Fibroblast of gingiva (primary cell): ENCODE measurements at places on chromosomes 5 and 9.

GRCh38 chr9:92642564-92642963 is 27.4 kb downstream of the IPPK start:
- DNase-seq: no peak

- no peak for DNase-seq
These were observed 44.8 kb downstream of the PARP8 start for GRCh38 chr5:50711280-50711679.

DNA sequence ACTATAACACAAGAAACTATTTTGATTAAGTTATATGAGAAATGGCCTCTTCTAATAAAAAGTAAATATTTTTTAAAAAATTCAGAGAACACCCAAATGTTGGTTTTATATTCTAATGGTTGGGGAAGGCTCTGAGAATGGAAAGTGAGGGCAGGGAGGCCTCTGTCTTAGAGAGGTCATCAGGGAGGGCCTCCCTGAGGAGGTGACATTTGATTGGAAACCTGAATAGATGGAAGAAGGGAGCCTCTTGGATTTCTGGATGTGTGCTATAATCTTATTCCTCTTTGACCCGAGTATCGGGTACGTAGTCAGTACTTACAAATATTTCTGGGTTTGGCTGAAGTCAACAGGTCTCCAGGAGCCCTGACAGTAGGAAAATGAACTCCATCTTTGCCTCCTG is 26.1 kb upstream of the GRPEL2 start:
- no peak for DNase-seq

GRCh38 chr9:105354448-105354847 is 93.4 kb upstream of the FSD1L start:
- no peak for DNase-seq

DNA sequence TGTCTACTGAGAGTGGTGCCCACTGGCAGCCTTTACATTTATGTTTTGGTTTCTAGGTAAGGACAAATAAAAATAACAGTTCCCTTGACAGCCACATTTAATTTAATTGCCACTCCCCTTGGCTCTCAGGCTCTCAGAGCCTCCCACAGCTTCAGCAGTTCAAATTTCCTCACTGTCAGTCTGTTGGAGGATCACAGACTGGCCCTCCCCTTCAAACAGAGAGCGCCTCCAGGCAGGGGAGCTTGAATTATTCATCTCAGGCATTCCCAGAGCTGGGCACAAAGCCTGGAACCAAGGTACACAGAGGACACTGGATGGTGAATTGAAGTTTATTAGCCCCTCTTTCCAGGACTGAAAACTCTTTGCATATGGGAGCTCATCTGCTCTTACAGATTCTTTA is 407.7 kb downstream of the SPOCK1 start:
- DNase-seq: no peak

GRCh38 chr9:133864011-133864410 is 125.9 kb upstream of the SARDH start:
- DNase-seq: peak; percentile 26

- DNase-seq: peak; percentile 57
These were observed 59.5 kb upstream of the PCSK1 start for GRCh38 chr5:96492459-96493047.

- DNase-seq: no peak
These were observed 18.1 kb downstream of the TCF7 start for GRCh38 chr5:134132372-134133187.

DNA sequence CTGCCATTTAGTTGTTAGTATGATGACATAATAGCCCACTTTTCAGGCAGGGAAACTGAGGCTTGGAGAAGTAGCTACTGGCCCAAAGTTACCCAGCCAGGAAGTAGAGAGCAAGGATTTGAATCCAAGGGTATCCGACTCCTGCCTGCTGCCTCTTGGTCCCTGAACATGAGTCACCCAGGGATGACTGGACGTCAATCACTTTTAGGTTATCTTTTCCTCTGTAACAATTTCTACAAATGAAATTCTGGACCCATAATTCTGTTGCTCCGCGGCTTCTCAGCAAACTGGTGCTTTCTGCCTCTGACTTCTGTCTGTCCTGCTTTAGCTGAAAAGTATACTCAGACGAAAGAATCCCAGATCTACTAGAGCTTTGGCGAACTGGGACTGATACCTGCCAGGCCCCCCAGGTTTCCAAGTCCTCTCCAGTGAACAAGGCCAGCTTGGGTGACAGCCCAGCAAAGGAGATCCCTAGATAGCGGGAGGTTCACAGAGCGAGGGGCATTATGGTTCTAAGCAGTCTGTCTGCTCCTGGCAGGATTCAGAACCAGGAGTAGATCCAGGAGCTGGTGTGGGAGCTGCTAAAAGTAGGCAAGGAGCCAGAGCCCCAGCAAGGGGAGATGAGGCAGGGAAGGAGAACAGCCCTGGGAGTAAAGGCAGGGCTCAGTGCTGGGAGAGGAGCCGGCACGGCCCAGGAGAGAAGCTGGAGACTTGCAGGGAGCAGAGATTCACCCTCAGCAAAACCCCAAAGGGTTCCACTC is 20.6 kb downstream of the OLFML2A start:
- no peak for DNase-seq

DNA sequence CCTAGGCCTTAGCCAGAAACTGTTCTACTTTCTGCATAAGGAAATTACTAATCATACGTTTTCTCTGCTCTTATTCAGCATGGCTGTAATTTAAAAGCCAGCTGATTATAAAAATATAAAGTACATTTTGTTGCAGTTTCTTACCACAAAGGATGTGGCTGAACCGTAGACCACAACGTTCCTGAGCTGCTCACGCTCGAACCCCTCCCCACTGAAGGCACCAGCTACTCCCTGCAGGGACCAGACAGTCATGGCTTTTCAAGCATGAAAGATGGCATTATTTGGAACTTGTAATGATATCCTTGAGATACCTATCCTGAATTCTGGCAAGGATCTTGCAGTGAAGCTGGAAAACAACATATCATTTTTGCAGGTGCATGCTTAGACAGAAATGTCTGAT is 91.8 kb upstream of the DMRT1 start:
- no peak for DNase-seq

GRCh38 chr5:107451028-107451427 is 219.7 kb downstream of the EFNA5 start:
- no peak for DNase-seq

DNA sequence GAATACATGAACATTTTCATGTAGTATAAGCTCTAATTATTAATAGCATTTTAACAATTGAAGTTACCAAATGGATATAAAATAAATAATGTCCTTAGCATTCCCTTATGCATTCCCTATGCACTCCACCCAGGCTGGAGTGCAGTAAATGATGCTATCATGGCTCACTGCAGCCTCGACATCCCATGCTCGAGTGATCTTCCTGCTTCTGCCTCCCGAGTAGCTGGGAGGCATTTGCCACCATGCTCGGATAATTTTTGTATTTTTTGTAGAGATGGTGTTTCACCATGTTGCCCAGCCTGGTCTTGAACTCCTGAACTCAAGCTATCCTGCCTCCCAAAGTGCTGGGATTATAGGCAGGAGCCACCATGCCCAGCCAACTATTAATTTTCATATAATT is 184.0 kb downstream of the PBX3 start:
- no peak for DNase-seq

DNA sequence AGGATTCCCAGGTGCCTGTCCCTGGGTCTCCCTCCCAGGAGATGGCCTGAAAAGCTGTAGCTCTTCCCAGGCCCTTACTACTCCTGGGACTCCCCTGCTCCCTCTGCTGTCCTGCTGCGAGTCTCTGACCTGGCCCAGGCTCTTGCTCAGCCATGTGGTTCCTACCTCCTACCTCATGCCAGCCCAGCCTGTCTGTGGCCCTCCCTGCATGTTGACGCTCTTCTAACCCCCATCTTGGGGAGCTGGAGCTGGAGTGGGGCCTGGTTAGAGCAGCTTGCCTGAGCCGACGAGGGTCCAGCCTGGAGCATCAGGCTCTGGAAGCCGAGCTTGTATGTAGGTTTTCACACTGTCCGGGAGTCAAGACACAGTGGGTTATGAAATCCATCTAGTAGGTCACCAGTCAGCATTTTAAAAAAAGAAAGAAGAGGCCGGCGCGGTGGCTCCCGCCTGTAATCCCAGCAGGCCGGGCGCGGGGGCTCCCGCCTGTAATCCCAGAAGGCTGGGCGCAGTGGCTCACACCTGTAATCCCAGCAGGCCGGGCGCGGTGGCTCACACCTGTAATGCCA is 244.4 kb downstream of the FANCC start:
- DNase-seq: no peak

- DNase-seq: peak; percentile 49
These were observed 563.8 kb downstream of the TLE1 start for GRCh38 chr9:81125446-81126092.

GRCh38 chr5:126438868-126439267 is 15.7 kb downstream of the GRAMD2B start:
- no peak for DNase-seq

DNA sequence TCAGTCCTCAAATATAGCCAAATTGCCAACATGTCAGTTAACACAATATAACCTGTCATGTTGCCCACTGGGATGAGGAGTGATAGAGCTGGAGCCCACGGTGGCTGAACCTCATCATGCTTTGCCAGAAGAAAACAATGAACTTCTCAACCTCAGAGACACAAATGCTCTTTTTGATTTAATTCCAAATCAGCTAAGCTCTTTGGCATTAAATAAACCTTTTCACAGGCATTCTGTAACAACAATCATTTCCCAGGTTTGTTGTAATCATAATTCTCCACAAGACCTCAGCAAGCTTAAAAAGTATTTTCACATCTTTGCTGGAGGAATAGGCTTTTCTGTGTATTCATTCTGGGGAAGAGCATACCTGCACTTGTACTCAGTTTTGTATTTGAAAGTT is 830.9 kb downstream of the MAT2B start:
- no peak for DNase-seq

DNA sequence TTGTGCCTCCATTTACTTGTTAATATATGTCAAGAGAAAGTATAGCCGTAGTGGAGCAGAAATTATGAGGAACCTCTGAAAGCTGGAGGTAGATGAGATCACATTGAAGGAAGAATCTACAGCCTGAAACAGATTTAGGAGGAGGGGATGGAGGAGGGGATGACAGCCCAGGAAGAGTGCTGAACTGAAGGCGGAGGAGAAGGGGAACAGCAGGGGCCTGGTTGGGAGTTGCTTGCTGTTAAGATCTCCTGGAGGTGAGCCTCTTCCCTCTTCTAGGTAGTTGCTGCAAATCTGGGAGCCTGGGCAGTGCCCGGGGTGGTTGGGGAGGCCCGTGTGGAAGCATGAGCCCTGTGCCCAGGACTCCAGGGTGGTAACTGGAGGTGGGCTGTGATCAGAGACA is 111.8 kb upstream of the SEMA6A start:
- DNase-seq: no peak

- DNase-seq: peak; percentile 29
These were observed 22.5 kb upstream of the DMRT1 start for GRCh38 chr9:818958-819357.

- DNase-seq: no peak
These were observed 14.9 kb upstream of the DELE1 start for GRCh38 chr5:141908796-141909195.

- no peak for DNase-seq
These were observed 12.5 kb downstream of the KCNT1 start for GRCh38 chr9:135714242-135715055.

- DNase-seq: no peak
These were observed 355.7 kb downstream of the ARHGEF28 start for GRCh38 chr5:73981704-73982103.

DNA sequence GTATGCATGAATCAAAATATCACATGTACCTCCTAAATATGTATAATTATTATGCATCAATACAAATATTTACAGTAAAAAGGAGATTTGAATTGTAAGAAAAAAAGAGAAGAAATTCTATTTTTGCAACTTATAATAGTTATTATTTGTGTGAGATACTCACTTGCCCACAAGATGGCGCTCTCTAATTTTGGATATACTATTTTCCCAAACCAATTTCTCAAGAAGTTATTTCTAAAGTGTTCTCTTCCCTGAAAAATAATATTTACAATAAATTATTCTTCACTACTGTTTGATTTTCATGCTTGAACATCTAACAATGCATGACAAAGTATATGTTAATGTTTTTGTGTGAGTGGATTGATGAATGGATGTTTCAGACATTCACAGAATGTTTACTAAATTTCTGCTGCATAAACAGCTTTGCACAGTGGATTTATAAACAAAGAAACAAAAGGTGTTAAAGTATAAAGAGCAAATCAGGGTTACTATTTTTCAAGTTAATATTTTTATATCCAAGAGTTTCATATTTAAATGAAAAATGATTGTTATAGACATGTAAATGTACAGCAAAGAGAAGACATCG is 503.4 kb downstream of the PDE4D start:
- DNase-seq: peak; percentile 4

GRCh38 chr9:91429501-91429900 is 5.9 kb upstream of the NFIL3 start:
- no peak for DNase-seq

GRCh38 chr5:163105456-163105855 is 331.9 kb upstream of the CCNG1 start:
- no peak for DNase-seq

GRCh38 chr5:138611678-138612218 is 36.5 kb upstream of the HSPA9 start:
- DNase-seq: peak; percentile 32

- no peak for DNase-seq
These were observed 139.0 kb downstream of the RFX3 start for GRCh38 chr9:3386753-3387152.

GRCh38 chr9:108377382-108377781 is 478.4 kb downstream of the ACTL7B start:
- no peak for DNase-seq
